ENCODE measurements at places on chromosomes 13 and 19. TPM values are rescaled to one million over a fixed set of nuclear protein-coding genes. Genes with fewer than 3 reads are reported as not detected.

The TUBA3C gene
- not detected for total RNA-seq

The RGCC gene
- total RNA-seq: 212 TPM

The GFY gene
- total RNA-seq: not detected

The ZNF850 gene
- 2.2 TPM for total RNA-seq

The CERS1 gene
- total RNA-seq: 0.49 TPM

The CYP2A7 gene
- 4.9 TPM for total RNA-seq

The PBX4 gene
- total RNA-seq: 5.2 TPM

The GJA3 gene
- total RNA-seq: not detected

GRCh38 chr13:79528759-79529191, 47.8 kb downstream of the NDFIP2 start:
- no peak for DNase-seq
- no peaks in the 10 kb centered on the region for H3K36me3 ChIP-seq
- peaks cover 25% of the 10 kb centered on the region for H3K4me1 ChIP-seq
- H3K27me3 ChIP-seq: no peaks in the 10 kb centered on the region

DNA sequence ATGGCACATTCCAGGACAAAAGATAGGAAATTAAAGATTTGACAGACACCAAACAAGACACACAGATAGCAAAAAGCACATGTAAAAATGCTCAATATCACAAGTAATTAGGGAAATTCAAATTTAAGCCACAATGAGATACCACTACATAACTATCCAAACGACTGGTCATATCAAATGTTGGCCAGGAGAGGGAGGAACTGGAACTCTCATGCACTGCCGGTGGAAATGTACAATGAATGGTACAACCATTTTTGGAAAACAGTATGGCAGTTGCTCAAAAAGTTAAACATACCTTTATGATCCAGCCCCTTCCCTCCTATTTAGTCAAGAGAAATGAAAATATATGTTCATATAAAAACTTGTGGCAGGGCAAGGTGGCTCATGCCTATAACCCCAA, 36.8 kb upstream of the CYP2S1 start:
- no peaks in the 10 kb centered on the region for H3K36me3 ChIP-seq
- no peak overlapping the region for H3K4me3 ChIP-seq
- no peak overlapping the region for H3K27ac ChIP-seq
- no peak for DNase-seq

DNA sequence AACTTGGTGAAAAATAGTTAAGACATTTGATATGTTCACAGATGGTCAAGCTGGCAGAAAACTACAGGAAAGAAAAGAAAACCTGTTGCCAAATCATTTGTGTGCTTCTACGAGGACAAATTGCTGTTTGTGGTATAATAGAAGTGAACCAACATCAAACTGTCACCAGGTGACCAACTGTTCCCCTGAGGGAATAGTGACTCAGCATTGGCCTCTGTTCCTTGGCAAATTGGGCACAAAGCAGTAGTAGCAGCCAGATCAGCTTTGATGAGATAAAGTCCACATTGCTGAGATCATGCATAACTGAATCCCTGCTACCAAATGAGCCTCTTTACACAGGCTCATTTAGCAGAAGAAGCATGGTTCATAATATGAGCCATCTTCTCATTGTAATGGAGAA, 103.5 kb downstream of the POSTN start:
- H3K27me3 ChIP-seq: no peaks in the 10 kb centered on the region
- H3K27ac ChIP-seq: no peak overlapping the region
- DNase-seq: no peak
- no peaks in the 10 kb centered on the region for H3K4me1 ChIP-seq
- H3K4me3 ChIP-seq: no peak overlapping the region
- H3K36me3 ChIP-seq: no peaks in the 10 kb centered on the region

- H3K4me1 ChIP-seq: no peaks in the 10 kb centered on the region
- no peak overlapping the region for H3K27ac ChIP-seq
- H3K27me3 ChIP-seq: no peaks in the 10 kb centered on the region
- no peaks in the 10 kb centered on the region for H3K36me3 ChIP-seq
Observed at GRCh38 chr13:108728370-108728769, 99.0 kb downstream of the MYO16 start.

DNA sequence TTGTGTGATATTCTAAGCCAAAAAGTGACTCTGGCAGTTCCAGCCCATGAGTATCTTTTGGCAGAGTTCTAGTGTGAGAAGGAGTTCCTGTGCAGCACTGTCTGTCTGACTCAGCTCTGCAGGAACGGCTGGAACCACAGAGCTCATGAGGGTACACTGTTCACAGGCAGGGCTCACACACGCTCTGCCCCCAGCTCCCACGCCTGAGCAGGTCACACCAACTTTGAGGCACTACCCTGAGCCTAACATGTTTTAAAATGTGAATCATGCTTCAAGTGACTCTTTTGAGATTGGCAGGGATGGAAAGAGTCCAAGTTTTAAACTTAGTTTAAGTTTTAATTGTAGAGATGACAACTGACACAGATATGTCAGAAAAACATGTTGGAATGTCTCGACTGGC, 1203.3 kb downstream of the UQCRFS1 start:
- no peaks in the 10 kb centered on the region for H3K27me3 ChIP-seq
- no peaks in the 10 kb centered on the region for H3K36me3 ChIP-seq
- H3K4me1 ChIP-seq: no peaks in the 10 kb centered on the region
- no peak overlapping the region for H3K27ac ChIP-seq

DNA sequence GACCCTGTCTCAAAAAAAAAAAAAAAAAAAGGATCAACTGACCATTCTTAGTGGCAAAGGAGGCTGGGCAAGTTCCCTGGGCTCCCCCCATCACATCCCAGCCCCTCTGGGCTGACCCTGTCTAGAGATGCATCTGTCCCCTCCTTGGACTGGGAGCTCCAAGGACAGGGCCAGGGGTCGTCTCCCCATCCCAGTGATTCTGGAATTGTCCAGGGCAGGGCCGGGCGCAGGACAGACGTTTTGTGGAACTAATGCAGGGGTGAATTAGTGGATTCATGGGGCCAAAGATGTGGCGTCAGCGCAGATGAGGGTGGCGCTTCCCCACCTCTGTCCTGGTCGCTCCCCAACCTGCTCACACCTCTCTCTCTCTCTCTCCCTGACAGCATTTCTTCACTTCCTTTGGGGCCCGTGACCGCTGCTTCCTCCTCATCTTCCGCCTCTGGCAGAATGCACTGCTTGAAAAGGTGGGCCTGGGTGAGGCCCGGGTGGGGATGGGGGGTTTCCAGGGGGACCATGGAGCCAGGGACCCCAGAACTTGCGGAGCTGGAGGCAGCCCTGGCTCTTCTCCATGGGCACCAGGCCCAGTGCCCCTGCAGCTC, 11.1 kb downstream of the GRAMD1A start:
- H3K27ac ChIP-seq: no peak overlapping the region
- DNase-seq: no peak
- no peak overlapping the region for H3K4me3 ChIP-seq
- H3K4me1 ChIP-seq: peaks cover 23% of the 10 kb centered on the region

GRCh38 chr19:15475611-15476010, 3.7 kb downstream of the PGLYRP2 start:
- no peak overlapping the region for H3K27ac ChIP-seq
- H3K36me3 ChIP-seq: no peaks in the 10 kb centered on the region
- H3K4me3 ChIP-seq: no peak overlapping the region
- no peak for DNase-seq

DNA sequence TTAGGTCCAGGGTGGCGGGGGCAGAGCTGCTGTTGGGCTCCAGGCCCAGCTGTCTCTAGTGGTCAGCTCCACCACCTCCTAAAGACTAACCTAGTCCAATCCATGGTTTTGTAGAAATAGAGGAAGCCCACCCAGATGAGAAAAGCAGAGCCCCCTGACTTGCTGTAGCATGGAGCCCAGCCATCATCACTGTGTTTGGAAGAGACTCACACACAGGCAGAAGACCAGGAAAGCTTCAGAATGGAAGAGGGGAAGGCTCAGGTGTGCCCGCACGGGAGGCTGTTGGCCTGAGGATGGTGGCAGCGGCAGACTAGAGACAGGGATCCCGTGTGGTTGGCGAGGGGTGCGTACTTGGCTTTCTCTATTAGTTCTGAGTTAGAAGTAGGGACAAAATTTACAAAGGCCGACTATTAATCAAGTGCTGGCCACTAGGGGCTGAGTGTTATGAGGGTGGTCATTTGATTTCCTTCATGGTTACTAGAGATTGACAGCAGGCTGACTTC, 193.2 kb upstream of the SOX1 start:
- DNase-seq: peak; percentile 71
- H3K36me3 ChIP-seq: no peaks in the 10 kb centered on the region
- H3K4me1 ChIP-seq: no peaks in the 10 kb centered on the region
- no peaks in the 10 kb centered on the region for H3K27me3 ChIP-seq
- no peak overlapping the region for H3K27ac ChIP-seq

- DNase-seq: no peak
- peaks cover 16% of the 10 kb centered on the region for H3K4me1 ChIP-seq
- H3K36me3 ChIP-seq: no peaks in the 10 kb centered on the region
- no peak overlapping the region for H3K4me3 ChIP-seq
Observed at GRCh38 chr13:98397221-98397620, 179.7 kb downstream of the STK24 start.

DNA sequence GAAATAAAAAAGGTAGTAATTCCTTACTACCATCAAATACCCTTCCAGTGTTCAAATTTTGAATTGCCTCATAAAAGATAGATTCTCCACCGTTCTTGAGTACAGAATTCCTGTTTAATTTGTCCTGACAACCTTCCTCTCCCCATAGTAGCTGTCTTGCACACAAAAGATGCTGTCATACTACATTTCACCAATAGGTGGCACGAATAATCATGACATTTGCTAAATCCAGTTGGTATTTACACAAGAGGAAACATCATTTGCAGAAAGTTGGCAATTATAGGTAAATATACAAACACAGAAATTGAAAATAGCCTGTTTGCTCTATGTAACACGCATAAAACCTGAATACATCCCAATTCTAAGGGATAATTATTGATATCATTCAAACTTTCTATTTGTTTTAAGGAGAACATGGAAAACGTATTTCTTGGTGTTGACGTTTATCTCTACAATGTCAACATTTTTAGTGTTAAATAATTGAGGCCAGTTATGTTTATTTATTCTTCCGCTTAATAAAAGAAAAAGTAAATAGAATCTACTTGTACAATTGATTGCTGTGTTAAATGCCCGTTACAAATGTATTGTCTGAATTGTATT, 58.3 kb upstream of the CLDN10 start:
- DNase-seq: no peak
- no peaks in the 10 kb centered on the region for H3K4me1 ChIP-seq
- no peak overlapping the region for H3K4me3 ChIP-seq
- H3K36me3 ChIP-seq: no peaks in the 10 kb centered on the region

DNA sequence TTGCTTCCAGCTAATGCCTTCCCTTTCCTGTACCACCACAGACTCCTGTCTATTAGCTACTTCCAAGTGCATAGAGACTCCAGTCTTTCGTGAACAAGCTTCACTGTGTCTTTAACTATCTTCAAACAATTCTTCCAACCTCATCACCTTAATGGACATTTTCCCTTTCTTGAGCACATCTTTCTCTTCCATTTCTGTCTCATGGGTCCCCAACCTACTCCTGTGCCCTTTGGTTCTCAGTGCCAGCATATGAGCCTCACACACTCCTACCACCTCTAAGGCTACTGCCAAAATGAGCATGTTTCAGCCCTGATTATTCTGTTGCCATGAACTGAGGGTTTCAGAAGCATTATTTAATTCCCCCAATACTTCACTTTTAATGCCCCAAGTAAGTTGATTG, 360.3 kb downstream of the GPC5 start:
- no peaks in the 10 kb centered on the region for H3K36me3 ChIP-seq
- H3K27me3 ChIP-seq: no peaks in the 10 kb centered on the region
- no peak for DNase-seq
- no peak overlapping the region for H3K4me3 ChIP-seq
- H3K4me1 ChIP-seq: no peaks in the 10 kb centered on the region

DNA sequence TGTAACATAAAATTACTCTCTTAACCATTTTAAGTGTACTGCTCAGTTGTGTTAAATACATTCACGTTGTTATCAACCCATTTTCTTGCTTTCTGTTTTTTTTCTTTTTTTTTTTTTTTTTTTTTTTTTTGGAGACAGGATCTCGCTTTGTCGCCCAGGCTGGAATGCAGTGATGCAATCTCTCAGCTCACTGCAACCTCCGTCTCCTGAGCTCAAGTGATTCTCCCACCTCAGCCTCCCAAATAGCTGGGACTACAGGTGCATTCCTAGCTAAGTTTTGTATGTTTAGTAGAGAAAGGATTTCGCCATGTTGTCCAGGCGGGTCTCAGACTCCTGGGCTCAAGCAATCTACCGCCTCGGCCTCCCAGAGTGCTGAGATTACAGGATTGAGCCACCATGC, 42.5 kb upstream of the C13orf42 start:
- H3K4me3 ChIP-seq: no peak overlapping the region
- DNase-seq: no peak
- no peaks in the 10 kb centered on the region for H3K4me1 ChIP-seq
- H3K27me3 ChIP-seq: no peaks in the 10 kb centered on the region
- no peak overlapping the region for H3K27ac ChIP-seq

DNA sequence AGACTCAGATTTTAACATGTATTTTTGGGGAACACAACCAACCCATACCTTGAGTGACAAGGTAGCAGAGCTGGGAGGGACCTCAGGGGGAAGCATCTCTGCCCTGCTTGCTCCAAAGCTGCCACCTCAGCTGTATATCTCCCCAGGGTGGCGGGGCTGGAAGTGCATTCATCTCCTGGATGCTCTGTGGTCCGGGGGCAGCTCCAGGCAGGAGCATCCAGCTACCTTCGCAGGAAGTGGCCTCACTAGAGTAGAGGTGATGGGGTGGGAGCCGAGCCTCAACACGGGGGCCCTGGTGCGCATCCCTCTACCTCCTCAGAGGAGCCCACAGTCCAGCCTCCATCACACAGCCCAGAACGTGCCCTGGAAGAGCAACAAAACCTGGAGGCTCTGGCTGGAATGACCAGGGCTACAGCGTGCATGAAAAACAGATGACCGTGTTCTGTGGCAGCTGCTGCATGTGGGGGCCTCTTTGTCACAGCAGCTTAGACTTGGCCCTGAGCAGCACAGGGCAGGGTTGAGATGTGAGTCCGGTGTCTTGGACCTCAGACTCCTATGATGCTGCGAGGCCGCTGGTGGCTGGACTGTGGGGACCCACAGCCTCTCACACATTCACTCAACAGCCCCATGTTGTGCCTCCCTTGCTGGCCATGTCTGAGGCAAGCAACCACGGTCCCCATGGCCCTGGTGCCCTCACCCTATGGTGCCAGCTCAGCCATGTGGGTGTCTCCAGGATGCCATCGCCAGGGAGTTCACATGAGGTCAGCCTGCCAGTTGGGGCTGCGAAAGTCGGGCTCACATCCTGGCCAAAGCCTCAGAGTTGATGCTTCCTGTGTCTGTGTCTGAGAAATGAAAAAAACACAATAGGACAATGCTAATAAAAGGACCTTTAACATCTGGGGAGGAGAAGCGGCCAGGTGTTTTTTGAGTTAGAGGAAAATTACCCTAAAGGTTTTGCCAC, 17.1 kb upstream of the GAS6 start:
- peak overlapping the region; percentile 50 for H3K27ac ChIP-seq
- peaks cover 22% of the 10 kb centered on the region for H3K4me1 ChIP-seq
- no peak overlapping the region for H3K4me3 ChIP-seq
- no peaks in the 10 kb centered on the region for H3K36me3 ChIP-seq
- no peaks in the 10 kb centered on the region for H3K27me3 ChIP-seq

- peaks cover 5% of the 10 kb centered on the region for H3K4me1 ChIP-seq
- no peak for DNase-seq
- no peaks in the 10 kb centered on the region for H3K27me3 ChIP-seq
- no peak overlapping the region for H3K4me3 ChIP-seq
- no peaks in the 10 kb centered on the region for H3K36me3 ChIP-seq
Observed at GRCh38 chr13:39760521-39760920, 105.1 kb downstream of the COG6 start.
